ENCODE measurements at places on chromosomes 4 and X.

DNA sequence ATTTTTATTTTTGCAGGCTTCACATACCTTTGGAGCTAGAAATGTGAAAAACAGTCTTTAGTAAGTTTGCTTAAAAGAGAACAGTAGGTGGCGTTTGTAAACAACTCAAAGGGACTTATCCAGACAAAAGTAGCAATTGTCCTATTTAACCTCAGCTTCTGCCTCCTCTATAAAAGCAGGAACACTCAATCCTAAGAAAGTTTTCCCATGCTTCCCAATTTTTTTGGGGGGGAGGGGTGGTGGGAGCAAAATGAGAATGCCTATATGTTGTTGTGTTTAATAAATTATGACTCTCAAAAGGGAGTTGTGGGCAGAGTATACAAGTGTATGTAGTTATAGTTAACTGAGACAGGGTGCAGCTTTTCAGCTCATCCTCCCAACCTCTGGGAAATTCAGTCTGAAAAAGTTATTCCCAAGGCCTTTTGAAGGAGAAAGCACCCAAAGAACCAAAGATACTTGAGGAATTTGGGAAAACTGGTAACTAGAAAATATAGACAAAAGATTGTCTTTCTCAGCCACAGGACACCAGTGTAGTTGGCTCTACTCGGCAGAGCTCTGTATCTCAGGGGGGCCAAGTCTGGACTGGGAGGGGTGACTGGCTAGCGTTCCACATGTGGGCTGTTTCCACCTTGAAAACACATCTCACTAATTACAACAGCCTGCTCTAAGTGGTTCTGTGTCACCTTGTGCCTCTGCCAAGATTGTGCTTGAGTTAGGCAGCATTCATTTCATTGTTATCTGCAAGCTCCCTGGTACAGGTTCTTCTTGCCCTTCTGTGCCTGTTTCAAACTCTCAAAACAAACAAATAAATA lies 2.8 kb downstream of the SFRP2 start:
- no peak for DNase-seq

GRCh38 chr4:184343502-184344177 lies 126.0 kb upstream of the ENPP6 start:
- DNase-seq, result no peak

DNA sequence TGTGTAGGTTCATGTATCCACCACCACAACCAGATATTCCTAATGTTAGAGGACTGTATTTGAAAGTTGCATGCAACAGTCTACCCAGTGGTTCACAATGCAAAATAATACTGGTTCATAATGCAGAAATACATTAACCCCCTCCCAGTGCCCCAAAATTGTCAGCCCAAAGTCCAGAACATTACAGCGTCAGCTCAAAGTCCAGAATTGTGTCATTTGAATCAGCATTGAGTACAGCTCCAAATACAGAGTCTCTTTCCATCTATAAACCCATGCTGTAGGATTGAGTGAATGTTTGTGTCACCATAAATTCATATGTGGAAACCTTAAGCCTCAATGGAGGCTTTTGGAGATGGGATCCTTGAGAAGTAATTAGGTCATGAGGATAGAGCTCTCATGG lies 54.0 kb downstream of the MCUB start:
- no peak for DNase-seq

DNA sequence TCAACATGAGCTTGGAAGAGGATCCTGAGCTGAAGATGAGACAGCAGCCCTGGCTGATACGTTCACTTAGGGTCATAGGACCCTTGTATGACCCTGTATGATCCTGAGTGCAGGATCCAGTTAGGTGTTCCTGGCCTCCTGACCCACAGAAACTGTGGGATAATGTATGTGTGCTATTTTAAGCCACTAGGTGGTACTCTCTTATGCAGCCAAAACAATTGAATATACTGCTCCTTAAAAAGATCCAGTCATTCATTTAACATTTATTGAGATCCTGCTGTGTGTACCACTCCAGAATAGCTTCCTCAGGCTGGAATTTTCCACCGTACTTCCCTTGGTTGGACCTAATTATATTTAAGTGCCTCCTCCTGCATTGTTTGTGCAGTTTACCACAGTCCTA lies 167.1 kb downstream of the AMELX start:
- no peak for DNase-seq

- DNase-seq, result no peak
Observed at GRCh38 chr4:141036786-141037185, 96.5 kb downstream of the RNF150 start.

- no peak for DNase-seq
Observed at GRCh38 chr4:17512973-17513665, 1.2 kb upstream of the QDPR start.

- DNase-seq, result no peak
Observed at GRCh38 chrX:106875151-106875550, 28.0 kb downstream of the RIPPLY1 start.

DNA sequence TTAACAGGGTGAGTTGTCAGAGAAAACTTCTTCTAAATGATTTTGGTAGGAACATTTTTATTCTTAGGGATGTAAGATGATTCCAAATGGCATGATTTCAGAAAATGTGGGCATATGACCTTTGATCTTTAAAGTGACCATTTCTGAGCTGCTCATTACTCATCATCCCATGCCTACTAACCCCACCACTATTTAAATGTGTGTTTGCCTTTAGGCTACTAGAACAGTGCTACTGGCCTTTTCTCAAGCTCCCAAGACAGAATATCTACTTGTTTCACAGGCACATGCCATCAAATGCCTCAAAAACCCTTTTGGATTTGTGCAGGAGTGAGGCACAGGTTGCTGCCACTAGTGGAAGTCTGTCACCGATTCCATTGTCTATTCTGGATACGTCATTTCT lies 428.2 kb downstream of the ADAM29 start:
- DNase-seq, result no peak

DNA sequence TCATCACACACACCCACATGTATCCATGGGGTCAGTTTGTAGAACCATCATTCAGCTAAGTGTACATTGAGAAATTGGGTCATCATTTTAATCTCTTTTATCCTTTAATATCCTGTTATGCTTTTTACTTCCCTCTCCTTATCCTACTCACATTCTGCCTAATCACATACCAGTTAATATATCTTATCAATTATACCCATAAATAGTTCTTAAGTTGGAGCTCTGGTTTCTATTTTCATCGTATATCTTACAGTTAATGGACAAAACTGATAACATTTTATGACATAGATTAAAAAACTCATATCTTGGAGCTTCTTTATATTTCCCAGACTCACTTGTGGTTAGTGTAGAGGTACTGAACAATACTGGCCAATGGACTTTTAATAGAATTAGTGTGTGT lies 729.5 kb upstream of the LCORL start:
- no peak for DNase-seq

GRCh38 chrX:72714478-72714916 lies 391 bp upstream of the PHKA1 start:
- DNase-seq, result no peak

DNA sequence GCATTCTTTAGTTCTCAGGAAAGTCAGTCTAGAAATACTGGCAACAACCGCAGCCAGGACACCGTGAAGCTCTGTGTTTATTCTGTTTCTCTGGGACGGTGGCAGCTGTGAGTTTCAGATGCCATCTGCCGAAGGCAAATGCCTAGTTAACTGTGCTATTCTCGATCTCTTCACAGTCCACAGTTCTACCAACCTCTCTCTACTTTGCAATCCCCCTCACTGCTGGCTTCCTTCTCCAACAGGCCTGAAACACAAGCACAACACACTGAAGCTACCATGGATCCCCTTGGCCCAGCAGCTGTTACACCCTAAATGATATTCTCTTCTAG lies 118.8 kb downstream of the ZNF827 start:
- DNase-seq, result no peak

DNA sequence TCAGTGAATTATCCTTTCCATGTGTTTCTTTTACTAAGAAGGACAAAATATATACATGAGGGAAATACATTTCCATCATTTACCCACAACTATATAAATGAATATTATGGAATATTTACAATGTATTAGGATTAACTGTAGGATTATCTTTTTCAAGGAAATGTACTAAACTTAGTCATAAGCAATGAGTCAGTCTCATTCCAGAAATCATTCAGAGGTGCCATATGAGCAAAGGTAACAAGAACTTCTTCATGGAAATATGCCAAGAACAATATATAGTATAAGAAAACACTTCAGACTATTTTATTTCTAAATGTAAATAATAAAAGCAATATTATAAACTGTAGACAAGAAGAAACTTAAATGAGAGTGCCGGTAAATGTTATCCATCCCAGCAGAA lies 67.1 kb downstream of the USP38 start:
- DNase-seq, result no peak

GRCh38 chrX:110226931-110227330 lies 91.0 kb downstream of the AMMECR1 start:
- DNase-seq, result no peak

DNA sequence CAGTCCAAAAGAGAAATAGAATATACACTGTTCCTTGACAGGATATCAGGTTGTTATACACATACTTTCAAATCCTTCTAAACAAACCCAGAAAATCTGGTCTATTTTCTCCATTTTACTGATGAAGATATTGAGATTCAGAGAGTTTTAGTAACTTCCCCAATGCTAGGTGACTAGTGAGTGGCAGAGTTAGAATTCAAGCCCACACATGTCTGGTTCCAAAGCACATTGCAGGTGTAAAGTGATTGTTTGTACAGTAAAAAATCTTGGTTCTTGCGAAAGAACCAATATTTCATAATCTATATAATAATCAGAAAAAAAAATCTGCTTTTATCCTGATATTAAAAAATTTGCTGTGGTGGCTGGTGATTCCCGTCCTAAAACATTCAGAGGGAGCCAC lies 39.5 kb upstream of the EMCN start:
- DNase-seq, result no peak

GRCh38 chr4:11149612-11150259 lies 279.0 kb downstream of the HS3ST1 start:
- DNase-seq, result no peak

DNA sequence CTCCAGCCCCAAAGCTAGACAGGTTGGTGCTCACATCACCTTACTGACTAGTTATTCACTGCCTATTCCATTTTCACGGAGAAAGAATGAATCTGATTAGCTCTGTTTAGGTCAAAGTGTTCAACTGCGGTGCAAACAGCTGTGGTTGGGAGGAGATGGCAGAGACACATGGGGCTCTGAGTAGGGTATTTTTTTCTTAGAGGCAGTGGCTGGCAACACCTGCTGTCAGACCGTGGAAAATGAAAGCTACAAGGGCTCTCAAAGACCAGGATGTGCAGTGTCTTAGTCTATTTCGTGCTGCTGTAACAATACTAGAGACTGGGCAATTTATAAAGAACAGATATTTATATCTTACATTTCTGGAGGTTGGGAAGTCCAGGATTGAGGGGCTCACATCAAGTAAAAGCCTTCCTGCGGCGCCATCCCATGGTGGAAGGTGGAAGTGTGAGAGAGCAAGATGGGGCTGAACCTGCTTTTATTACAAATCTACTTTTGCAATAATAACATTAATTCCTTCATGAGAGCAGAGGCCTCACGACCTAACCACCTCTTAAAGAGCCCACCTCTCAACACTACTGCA lies 10.6 kb downstream of the NYX start:
- no peak for DNase-seq

- DNase-seq, result no peak
Observed at GRCh38 chrX:77510007-77510406, 62.8 kb downstream of the FGF16 start.

DNA sequence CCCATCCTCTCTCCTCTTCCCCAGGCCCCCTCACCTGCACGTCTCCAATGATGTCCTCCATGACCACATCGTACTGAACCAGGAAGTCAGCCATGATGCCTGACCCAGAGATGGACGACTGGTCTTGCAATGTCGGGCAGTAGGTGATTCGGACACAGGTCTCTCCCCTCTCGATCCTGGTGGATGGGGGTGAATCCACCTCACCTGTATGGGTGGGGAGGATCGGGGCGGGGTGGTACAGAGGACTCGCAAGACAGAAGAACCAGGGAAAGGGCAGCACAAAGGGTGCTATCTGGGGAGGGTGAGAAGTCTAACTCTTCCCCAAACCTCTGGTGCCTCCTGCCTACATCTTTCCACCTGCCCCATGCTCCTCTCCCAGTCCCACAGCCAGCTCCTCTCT lies 9.6 kb downstream of the ITIH6 start:
- no peak for DNase-seq
